ENCODE measurements at places on chromosomes 7 and 10.

- no peak for DNase-seq
Measured at GRCh38 chr10:682931-683447, 6.5 kb downstream of the DIP2C start.

DNA sequence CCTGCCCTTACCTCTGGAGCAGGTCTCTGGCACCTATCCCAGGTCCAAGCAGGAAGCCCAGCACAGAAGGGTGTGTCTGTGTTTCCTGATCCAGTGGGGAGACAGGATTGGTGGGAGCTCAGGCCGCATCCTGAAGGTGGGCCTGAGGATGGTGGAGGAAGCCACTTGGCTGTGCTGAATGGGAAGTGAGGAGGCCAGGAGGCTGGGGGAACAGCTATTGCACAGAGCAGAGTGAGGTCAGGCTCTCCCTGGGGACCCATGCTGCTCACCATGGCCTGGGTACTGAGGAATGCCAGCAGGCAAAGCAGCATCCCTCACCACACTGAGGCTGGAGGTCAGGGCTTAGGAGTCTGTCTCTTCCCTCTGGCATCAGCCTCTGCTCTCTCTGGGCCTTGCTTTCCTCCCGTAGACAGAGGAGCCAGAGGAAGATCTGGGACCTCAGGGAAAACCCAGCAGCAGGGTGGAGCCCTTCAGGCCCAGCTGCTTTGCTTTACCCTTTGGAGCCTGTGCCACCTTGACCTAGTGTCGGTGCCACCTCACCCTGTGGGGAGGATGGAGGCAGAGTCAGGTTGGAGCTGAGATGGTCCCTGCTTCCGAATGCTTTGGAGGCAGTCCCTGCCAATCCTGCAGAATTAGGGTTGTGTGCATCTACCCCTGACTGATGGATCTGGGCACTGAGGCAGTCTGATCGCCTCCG lies 39.0 kb downstream of the CDH23 start:
- no peak for DNase-seq

DNA sequence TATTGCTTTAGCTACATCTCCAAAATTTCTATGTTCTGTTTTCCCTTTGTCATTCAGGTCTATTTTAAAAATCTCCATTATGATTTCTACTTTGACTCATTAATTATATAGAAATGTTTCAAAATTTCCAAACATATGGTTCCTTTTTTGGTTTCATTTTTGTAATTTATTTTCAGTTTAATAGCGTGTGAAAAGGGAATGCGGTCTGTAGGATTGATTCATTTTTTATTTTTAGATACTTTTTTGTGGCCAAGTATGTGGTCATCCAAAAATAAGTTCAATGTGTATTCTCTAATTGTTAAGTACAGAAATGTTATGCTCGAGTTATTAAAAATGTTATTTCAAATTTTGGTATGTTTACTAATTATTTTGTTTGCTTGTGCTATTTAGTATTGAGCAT lies 72.5 kb upstream of the ANKRD1 start:
- DNase-seq = no peak

DNA sequence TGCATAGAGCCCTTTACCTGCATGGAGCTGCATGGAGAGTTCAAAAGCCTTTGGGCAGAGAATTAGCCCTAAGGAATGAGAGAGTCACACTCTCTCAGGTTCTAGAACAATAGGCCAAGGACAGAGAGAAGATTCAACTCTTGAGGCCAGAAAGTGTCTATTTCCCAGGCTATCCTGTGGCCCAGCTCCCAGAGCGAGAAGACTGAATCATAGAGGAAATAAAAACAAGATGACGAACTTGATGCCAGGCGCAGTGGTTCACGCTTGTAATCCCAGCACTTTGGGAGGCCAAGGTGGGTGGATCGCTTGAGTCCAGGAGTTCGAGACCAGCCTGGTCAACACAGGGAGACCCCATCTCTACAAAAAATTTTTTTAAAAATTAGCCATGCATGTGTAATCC lies 18.3 kb upstream of the PODXL start:
- no peak for DNase-seq

GRCh38 chr7:101170617-101171441 lies 5.5 kb upstream of the VGF start:
- DNase-seq = no peak

DNA sequence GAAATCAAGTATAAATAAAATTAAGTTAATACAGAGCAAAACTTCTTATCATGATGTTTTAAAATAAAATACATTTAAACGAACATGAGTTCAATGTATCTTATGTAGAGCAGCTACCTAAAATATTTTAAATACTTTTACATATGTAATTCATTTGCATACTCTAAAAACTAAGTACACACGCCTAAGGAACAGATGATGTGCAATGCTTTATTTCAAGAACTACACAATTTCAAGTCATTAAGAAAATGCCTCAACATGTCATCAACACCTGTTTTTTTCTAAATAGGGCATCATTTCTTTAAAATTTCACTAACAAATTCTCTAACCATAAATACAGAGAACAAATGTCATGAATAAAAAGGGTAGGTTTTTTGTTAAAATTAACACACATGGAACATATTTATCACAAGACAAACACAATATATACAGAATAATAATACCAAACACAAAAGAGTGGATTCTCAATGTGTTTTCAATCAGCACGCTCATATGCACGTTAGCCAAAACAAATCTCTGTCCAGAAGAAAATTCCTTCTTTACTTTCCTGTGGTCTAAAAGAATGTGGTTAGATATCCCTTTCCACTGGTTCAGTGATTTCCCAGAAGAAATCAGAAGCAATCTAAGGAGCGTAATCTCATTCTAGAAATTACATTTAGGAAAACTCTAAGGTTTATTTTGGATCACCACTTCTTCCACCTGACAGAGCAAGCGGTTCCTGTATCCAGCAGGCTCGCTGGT lies 73.0 kb upstream of the PFKP start:
- DNase-seq = peak; percentile 53

DNA sequence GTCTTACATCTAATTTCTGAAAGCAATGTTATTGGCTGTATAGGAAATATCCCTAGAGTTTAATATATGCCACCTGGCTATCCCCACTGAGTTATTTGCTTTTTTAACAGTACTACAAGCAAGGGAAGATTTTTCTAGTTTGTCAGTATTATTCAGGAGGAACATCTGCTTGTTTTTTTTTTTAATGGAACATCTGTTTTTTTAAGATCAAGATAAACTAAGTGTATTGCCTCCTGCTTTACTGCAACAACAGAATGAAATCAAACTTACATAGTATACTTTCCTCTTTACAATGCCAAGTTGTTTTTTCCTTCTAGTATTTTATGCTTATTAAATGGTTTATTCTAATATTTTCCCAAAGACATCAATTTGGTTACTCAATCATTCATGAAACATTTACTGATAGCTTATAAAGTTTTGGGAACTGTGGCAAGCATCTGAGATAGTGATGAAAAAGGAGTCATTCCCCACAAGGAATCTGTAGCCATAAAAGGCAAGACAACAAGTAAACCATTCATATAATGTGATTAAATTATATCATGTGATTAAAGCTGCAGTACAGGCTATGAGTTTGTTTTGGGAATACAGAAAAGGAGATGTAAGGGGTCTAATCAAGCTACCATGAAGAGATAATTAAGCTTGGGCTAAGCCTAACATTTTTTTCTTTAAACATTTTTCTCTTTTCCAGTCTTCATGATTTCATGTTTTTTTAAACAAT lies 17.4 kb downstream of the MTPN start:
- DNase-seq = no peak

GRCh38 chr7:155643804-155644177 lies 670 bp upstream of the RBM33 start:
- no peak for DNase-seq

DNA sequence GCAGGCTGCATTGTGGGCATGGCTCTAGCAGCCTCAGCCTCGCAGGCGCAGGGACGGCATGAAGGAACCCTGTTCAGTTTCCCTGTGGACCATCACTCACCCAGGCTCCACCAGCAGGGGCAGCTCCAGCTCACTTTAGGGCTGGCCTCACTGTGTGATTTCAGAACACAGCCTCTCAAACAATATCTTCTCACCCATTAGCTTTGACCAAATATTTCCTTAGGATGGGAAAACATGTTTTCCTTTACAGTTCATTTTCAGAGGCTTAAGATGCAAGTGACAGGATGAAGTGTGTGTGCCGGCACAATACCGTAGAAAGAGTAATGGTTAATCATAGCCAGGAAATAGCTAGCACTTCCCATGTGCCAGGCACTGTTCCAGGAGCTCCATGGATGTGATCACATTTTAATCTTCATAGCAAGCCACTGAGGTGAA lies 58.2 kb downstream of the LANCL2 start:
- no peak for DNase-seq

GRCh38 chr10:70742537-70743429 lies 42.4 kb downstream of the TBATA start:
- DNase-seq = peak; percentile 47
